ENCODE measurements at places on chromosomes 5 and 9. TPM values are rescaled to one million over a fixed set of nuclear protein-coding genes. Genes with fewer than 3 reads are reported as not detected.
A peak's percentile ranks its signal among the peaks of the same experiment; 100 is the strongest.

DNA sequence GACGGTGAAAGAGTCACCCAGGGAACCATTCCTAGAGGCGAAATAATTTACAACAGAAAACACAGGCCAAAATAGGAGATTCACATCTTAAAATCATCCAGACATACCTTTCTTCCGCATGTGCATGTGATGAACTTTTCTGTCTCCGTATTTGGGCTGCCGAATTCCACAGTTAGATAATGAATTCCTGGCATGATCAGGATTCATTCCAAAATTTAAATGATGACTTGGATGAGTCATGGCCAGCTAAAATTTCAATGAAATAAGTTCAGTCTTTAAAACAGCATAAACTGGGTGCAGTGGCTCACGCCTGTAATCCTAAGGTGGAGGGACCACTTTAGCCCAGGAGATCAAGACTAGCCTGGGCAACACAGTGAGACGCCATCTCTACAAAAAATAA is 82.7 kb downstream of the DROSHA start:
- no peak for DNase-seq
- H3K4me3 ChIP-seq, result no peak overlapping the region
- no peaks in the 10 kb centered on the region for H3K27me3 ChIP-seq
- H3K36me3 ChIP-seq, result peaks cover 71% of the 10 kb centered on the region
- no peaks in the 10 kb centered on the region for H3K4me1 ChIP-seq
- no peak overlapping the region for H3K27ac ChIP-seq

Gene PCDHAC2
- polyA plus RNA-seq, result 0.03 TPM

DNA sequence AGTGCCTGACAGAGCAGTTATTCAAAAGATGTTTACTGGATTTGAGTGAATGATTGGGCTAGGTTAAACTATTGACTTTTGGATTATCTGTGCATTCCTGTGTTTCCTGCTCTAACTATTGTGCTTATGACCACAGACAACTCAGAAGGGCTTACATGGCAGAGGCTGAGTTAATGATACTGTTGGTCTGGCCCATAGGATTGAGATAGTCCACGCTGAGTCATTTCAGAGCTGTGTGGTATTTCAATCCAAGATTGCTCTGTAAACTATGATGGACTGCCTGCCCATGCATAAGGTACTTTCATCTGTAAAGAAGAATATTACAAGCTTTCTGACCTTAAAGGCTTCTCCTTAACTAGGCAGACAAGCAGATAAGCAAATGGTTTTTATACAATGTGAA is 49.1 kb upstream of the SLIT3 start:
- H3K27ac ChIP-seq, result no peak overlapping the region
- no peak overlapping the region for H3K4me3 ChIP-seq

Gene ARID3C
- polyA plus RNA-seq, result not detected

Gene CTSL
- polyA plus RNA-seq, result 995 TPM

- peaks cover 27% of the 10 kb centered on the region for H3K27me3 ChIP-seq
- no peaks in the 10 kb centered on the region for H3K4me1 ChIP-seq
- H3K27ac ChIP-seq, result no peak overlapping the region
- H3K4me3 ChIP-seq, result no peak overlapping the region
Observed at GRCh38 chr9:134662143-134662876, 20.7 kb downstream of the COL5A1 start.

DNA sequence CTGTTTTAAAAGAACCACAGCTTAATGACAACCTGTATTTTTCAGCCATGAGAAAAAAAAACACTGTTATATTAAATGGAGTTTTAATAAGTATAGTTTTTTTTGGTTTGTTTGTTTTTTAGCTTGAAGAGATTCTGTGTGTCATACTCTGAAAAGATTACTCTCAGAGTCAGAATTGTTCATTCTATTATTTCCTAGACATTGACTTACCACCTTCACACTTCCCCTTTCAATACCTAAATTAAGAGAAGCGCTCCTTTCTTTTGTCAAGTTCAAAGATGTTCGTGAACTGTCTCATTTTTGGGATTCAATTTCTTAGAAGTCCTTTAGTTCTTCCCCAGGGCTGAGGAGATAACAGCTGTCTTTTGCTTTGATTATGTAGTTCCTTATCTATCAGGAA is 1201.6 kb upstream of the NUDT12 start:
- no peaks in the 10 kb centered on the region for H3K27me3 ChIP-seq
- H3K4me3 ChIP-seq, result no peak overlapping the region
- H3K4me1 ChIP-seq, result no peaks in the 10 kb centered on the region
- no peak for DNase-seq
- no peak overlapping the region for H3K27ac ChIP-seq

DNA sequence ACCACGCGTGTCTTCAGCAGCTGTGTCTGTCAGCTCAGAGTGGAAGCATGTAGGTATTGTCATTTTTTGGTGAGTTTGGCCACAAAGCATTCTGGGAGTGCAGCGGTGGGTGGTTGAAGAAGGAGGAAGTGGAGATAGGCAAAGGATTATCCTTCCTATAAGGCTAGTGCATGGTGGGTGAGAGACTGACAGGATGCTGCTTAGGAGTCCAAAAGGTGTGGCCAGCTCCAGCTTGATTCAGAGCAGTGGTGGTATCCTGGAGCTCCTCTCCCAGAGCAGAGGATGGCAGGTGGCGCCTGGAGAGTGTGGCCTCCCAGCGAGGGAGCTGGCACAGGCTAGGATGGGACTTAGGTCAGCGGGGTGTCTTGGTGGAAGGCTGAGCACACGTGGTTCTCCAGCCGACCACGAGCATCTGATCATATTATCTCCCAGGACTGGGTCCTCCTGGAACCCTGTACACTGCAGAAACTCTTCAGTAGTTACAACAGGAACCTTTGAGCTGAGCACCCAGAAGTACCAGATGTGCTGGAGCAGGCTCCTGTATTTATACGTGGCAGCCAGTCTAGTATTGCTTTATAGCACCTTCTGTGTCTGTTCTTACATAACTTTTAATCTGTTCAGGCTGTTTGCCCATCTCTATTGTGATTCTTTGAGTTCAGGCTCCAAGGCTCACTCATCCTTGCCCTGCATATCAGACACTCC is 29.6 kb downstream of the MAML1 start:
- H3K36me3 ChIP-seq, result peaks cover 20% of the 10 kb centered on the region
- H3K27ac ChIP-seq, result peak overlapping the region; percentile 53
- no peaks in the 10 kb centered on the region for H3K27me3 ChIP-seq
- peaks cover 61% of the 10 kb centered on the region for H3K4me1 ChIP-seq

Gene CYSRT1
- 0.08 TPM for polyA plus RNA-seq

DNA sequence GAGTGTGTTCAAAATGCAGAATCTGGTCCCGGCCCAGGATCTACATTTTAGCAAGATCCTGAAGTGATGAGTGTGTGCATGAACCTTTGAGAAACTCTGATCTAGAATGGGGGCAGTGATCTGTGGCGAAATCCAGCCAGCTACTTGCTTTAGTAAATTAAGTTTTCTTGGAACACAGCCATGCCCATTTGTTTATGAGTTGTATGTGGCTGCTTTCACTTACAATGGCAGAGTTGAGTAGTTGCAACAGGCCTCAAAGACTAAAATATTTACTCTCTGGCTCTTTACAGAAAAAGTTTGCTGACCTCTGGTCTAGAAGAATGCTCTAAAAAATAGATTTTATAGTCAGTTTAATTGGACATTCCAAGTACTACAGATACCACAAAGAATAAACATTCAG is 588.3 kb downstream of the BNC2 start:
- H3K27ac ChIP-seq, result no peak overlapping the region
- H3K4me3 ChIP-seq, result no peak overlapping the region
- H3K27me3 ChIP-seq, result no peaks in the 10 kb centered on the region
- no peaks in the 10 kb centered on the region for H3K4me1 ChIP-seq
- no peak for DNase-seq

DNA sequence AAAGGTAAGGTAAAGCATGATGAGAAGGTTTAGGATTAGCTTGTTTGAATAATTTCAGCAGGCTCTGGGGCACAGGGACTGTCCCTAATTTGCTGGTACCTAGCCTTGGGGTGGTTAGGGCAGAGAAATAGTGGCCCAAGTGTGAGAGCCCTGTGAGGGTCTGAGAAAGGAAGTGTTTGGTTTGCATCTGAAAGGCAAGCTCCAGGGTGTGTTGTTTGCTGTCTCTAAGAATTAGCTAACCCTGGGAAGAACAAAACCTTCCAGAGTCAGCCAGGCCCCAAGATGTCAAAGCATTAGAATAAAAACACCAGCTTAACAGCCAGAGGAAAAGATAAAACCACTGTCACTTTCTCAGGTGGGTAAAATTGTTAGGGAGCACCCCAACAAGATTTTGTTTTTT is 31.0 kb downstream of the TMEM252 start:
- H3K4me3 ChIP-seq, result no peak overlapping the region
- no peaks in the 10 kb centered on the region for H3K27me3 ChIP-seq
- H3K27ac ChIP-seq, result no peak overlapping the region
- no peaks in the 10 kb centered on the region for H3K36me3 ChIP-seq
- H3K4me1 ChIP-seq, result peaks cover 6% of the 10 kb centered on the region
- DNase-seq, result no peak

Gene ESM1
- polyA plus RNA-seq, result 0.01 TPM

GRCh38 chr5:151002681-151003502 is 17.5 kb upstream of the GPX3 start:
- H3K27me3 ChIP-seq, result no peaks in the 10 kb centered on the region
- H3K27ac ChIP-seq, result peak overlapping the region; percentile 2
- H3K4me1 ChIP-seq, result peaks cover 32% of the 10 kb centered on the region

GRCh38 chr5:134510970-134511795 is 14.3 kb upstream of the JADE2 start:
- no peaks in the 10 kb centered on the region for H3K27me3 ChIP-seq
- H3K36me3 ChIP-seq, result no peaks in the 10 kb centered on the region
- H3K4me1 ChIP-seq, result peaks cover 50% of the 10 kb centered on the region
- no peak overlapping the region for H3K4me3 ChIP-seq
- no peak for DNase-seq

GRCh38 chr9:20319641-20320337 is 302.5 kb downstream of the MLLT3 start:
- H3K36me3 ChIP-seq, result no peaks in the 10 kb centered on the region
- H3K27ac ChIP-seq, result no peak overlapping the region
- no peak overlapping the region for H3K4me3 ChIP-seq
- no peaks in the 10 kb centered on the region for H3K4me1 ChIP-seq

Gene ZNF462
- polyA plus RNA-seq, result 2.0 TPM

Gene SLC1A3
- polyA plus RNA-seq, result 9.6 TPM

Gene PTPN3
- 72.4 TPM for polyA plus RNA-seq

DNA sequence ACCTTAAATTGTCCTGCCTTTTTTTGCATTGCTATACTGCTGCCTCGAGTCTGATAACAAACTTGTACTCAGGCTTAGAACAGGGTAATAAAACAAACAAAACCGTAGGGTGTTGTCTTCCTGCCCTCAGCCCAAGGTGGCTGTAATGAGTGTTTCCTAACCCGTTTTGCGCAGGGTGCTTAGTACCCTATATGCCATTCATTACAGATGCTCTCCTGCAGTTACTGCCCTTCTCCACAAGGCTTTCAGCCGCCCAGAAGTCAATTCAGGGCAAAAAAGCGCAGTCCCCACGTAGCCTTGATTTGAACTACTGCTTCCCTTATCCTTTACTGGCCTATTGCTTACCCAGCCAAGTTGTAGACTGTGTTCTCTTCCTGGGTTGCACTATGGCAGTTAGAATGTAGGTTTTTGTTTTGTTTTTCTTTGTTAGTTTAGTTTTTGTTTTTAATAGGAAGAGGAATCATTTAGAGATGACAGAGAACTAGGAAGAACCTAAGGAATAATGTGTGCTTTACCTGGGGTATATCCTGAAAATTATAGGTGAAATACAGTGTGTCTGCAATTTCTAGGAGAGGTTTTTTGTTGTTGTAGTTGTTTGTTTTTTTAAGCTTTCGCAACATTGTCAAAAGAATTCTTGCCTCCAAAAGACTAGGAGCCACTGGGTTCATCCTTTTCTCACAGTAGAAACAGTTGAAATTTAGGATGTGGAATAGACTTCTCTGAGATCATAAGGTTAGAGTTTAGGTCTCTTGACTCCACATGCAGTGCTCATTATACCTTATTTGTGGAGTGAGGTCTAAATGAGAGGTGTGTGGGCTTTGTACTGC is 1.3 kb downstream of the HMGXB3 start:
- H3K27me3 ChIP-seq, result no peaks in the 10 kb centered on the region
- peaks cover 7% of the 10 kb centered on the region for H3K36me3 ChIP-seq
- H3K4me3 ChIP-seq, result peak overlapping the region; percentile 97
- H3K27ac ChIP-seq, result peak overlapping the region; percentile 96

DNA sequence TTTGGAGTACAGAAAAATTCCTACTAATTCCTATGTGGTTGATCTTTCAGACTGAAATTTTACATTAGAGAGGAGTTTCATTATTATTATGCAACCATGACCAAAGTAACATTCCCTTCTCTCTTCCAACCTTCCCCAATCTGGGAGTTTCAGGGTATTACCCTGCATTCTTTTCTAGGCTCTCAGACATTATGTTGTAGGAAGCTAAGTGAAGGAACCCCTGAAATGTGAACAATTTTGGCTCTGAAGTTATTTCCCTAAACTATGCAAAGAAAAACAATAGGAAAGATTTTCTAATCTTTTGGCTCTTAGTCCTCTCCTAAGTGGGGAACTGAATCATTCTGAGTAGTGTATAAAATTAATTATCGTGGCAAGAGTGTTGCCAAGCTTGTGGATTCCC is 63.3 kb upstream of the ZFAND5 start:
- no peak for DNase-seq
- H3K4me3 ChIP-seq, result no peak overlapping the region
- H3K27me3 ChIP-seq, result no peaks in the 10 kb centered on the region
- no peaks in the 10 kb centered on the region for H3K36me3 ChIP-seq

DNA sequence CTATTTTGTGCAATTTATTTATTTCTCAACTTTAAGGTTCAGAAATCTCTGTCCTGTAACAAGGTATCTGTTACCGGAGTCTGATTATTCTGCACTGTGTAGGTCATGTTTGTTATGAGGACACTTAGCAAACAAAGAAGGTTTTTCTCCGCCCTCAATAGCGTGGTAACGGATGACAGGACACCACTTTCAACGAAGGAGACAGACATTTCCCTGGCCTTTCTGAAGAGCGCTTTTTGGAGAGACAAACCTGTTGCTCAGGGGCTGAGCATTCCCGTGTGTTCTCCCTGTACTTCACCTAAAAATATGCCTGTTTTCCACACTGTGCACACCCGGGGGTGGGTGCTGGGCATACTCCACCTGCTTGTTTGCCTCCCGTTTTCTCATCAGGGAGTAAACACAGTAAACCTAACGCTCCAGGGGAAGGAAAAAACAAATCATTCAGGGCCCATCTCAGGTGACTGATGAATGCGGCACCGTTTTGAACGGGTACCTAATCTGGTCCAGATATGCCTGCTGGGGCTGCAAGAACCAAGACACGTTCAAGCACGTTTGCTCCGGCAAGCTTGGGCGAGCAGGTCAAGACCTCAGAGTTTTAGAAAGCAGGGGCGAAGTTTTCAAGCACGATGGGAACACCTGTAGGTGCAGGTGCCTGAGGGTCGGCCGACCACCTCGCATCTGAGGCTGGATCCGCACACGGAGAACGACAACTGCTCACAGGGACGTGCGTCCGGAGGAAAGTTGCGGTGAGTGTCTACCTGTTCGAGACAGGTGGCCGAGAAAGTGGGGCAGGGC is 859 bp downstream of the RETREG1 start:
- H3K4me1 ChIP-seq, result no peaks in the 10 kb centered on the region
- H3K27ac ChIP-seq, result no peak overlapping the region
- H3K36me3 ChIP-seq, result no peaks in the 10 kb centered on the region
- no peak for DNase-seq
- peak overlapping the region; percentile 86 for H3K4me3 ChIP-seq
